ENCODE measurements at places on chromosomes 6 and 20.

DNA sequence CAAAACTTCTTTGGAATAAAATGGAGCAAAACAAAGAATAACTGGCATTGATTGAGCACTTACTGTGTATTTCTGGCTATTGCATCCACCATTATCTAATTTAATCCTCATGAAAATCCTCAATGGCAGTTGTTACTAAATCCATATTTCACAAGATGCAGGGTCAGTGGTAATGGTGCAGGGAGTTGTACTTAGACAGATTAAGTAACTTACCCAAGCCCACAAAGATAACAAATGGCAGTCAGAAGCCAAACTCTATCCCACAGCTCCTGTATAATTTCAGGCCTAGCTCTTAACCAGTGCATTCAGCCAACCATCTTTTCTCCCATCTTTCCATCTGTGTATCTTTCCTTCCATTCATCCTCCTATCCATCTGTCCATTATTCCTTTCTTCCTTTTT lies 29.3 kb upstream of the SSTR4 start:
- no peak for DNase-seq

DNA sequence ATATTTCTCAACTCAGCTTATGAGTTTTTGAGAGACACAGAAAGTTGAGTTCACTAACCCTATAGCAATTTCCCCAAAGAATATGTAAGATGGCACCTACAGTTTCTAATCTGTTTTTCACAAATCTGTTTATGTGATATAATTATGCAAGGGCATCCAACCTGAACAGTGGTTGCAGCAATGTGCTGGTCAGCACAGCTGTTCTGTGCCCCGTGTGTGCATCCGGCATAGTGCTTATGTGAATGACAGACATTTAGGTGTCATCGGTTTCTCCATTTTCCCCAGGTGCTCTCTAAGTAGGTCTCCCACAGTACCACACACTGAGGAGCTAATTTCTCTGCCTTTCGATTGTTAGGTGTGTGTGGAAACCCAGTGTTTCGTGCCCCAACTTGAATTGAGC lies 7.7 kb upstream of the BACH2 start:
- DNase-seq, result no peak

- no peak for DNase-seq
These were observed 183.4 kb upstream of the AKAP12 start for GRCh38 chr6:151056230-151056907.

DNA sequence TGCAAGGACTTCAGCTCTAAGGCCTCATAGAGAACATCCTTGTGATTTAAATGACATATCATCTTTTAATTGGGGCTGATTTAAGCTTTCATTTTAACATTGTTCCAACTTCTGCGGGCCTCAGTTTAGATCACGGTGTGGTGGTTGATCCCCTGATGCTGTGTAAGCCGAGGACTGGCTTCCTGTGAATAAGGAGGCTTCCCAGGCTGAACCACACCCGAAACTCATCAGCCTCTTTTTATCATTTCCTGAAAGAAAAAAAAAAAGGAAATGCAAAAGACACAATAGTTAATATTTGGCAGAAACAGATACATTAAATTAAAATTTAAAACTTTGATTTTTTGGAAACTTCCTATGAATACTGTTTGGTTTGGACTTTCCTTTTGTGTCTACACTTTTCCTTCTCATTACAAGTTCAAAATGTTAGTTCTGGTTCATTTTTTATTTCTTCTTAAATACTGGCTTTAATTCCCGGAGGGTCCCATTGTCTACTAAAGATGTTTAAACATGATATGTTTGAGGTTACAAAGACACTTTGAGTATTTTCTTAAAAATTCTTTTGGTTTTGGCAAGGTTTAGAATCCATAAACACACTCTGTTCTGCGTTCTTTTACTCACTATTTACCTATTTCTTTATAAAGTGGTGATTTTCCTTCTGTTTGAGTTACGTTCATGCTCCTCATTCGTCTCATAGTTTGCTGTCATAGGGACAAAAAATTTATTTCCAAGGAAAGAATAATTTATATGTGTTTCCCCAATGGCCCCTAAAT lies 230.0 kb upstream of the SULF2 start:
- DNase-seq, result no peak

DNA sequence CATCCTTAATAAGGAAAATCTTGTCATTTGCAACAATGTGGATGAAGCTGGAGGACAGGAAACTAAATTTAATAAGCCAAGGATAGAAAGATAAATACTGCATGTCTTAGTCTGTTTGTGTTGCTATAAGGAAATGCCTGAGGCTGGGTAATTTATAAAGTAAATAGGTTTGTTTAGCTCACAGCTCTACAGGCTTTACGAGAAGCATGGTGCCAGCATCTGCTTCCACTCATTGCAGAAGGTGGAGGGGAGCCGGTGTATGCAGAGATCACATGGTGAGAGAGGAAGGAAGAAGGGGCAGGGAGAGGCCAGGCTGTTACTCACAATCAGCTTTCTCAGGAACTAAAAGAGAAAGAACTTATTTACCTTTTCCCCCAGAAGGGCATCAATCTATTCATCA lies 118.9 kb upstream of the SMLR1 start:
- no peak for DNase-seq

GRCh38 chr6:16132909-16133308 lies 4.0 kb downstream of the MYLIP start:
- no peak for DNase-seq

DNA sequence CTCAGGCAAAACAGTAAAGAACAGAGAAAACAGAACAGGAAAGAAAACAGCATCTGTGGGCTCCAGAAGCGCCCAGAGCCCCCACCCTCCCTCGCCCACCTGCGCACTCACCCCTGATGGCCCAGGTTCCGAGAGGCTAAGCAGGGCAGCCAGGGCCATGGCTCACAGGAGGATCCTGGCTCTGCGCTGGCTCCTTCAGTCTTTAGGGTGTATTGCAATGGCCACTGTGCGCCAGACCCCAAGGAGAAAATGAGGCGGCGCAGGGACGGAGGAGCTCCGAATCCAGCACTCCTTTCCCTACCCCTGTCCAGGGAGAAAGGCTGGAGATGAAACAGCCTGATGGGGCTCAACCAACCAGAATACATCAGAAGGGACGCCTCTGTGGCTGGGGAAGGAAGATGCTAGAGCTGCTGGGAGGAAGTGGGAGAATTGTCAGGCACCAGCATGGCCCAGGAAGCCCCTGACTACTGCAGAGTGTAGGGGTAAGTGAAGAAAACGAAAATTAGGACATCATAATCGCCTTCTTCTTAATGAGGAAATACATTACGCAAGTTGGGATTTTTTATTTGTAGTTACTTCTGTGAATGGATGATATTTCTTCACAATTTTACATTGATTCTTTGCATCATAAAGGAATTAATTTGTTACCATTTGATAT lies 49.0 kb downstream of the COL11A2 start:
- DNase-seq, result no peak

DNA sequence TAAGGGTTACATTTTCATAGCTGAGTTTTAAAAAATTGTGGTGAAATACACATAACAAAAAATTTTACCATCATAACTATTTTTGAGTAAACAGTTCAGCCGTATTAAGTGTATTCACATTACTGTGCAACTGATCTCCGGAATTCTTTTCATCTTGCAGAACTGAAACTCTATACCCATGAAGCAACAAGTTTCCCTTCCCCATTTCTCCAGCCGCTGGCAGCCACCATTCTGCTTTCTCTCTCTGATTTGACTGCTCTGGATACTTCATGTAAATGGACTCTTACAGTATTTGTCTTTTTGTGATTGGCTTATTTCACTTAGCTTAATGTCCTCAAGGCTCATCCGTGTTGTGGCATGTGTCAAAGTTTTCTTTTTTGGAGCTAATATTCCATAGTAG lies 341.6 kb downstream of the QKI start:
- no peak for DNase-seq

DNA sequence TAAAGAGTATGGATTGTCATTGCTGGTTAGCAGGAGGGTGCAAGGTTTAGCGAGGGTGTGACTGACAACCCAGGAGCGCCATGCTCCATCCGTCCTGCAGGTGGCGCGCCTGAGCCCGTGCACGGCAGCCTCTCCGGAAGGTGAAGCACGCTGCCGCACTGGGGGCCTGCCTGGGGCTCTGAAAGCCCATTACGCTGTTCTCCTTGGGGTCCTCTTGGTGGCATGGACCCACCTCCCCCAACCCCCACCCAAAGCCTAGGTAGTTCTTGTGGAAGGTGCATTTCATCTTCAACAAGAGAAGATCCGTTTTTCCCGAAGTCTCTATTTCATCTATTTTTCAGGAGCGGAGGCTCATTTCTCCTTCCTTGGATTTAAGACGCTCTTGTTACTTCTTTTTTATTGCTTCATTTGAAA lies 197.4 kb upstream of the KCNG1 start:
- no peak for DNase-seq

GRCh38 chr6:41894366-41895299 lies 542 bp downstream of the USP49 start:
- DNase-seq, result no peak

DNA sequence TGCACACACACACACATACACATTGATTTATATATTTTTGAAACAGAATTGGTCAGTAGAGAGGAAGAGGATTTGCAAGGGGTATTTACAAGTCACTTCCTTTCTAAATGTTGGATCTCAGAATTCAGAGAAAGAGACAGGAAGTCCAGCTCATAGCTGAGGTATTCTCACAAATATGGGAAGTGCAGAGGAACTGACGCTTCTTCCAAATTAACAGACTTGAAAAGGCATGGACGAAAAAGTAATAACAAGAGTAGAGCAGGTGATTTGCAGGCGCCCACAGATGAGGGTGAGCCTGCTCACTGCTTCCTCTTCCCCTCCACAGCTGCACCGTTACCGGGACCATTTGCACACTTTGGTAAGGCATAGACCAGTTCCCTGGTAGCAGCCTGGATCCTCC lies 246.4 kb downstream of the PHACTR1 start:
- DNase-seq, result no peak

GRCh38 chr6:163008186-163008585 lies 280.4 kb downstream of the PACRG start:
- DNase-seq, result no peak

GRCh38 chr6:7624796-7625710 lies 35.1 kb downstream of the SNRNP48 start:
- no peak for DNase-seq

DNA sequence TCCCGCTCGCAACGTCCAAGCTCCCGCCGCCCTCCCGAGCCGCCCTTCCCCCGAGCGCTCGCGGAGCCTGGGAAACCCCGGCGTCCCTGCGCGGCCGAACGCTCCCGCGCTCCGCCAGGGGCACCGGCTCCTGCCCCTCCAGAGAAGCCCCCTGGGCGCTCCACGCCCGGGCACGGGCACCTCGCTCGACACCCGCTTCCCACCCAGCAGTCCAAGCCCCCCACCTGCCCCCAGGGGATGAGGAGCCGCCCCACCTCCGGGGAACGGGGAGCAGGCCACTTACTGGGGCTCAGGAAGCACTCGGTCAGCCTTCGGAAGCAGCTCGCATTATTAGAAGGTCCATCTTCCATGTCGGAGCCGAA lies 1.4 kb downstream of the PDE10A start:
- no peak for DNase-seq

GRCh38 chr20:5806457-5807263 lies 56.5 kb downstream of the SHLD1 start:
- no peak for DNase-seq

DNA sequence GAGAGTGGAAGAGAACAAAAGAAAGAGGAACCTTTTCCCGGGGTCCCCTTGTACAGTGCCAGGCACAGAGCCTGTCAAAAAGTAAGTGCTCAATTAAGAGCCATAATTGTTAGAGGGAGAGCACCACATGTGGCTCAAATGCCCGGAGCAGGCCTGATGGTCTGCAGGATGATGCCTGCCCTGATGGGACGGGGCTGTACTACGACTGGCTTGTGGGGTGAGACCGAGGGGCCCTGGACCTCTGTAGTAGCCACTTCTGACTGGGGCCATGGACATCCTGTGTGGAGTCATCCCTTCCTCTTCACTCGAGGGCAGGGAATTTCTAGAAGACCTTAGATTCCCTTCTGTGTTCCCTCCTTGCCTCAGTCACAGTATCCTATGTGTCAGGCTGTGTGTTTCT lies 47.9 kb downstream of the KCNK5 start:
- no peak for DNase-seq

DNA sequence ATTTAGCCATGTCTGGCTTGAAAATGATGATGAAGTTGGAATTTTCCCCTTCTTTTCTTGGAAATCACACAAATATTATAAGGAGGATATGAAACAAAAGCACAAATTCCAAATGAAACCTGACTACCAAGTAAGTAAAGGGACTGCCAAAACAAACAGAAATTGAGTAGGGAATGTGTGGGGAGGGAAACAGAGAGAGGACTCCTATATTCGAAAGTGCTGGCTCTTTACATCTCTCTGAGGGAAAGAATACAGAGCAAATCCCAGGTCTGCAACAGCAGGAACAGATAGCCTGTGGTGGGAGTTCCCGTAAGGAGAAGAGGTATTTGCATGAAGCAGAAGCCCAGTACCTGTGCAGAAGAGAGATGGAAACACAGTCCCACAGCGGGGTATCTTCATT lies 583.7 kb downstream of the EPM2A start:
- no peak for DNase-seq

- no peak for DNase-seq
These were observed 22.5 kb downstream of the SULF2 start for GRCh38 chr20:47762699-47763268.

GRCh38 chr6:19394687-19395086 lies 442.5 kb upstream of the ID4 start:
- no peak for DNase-seq

- DNase-seq, result no peak
These were observed 32.3 kb downstream of the AFDN start for GRCh38 chr6:167858842-167859664.

Data from NCI-H510A (cell line).